NCI-H510A (cell line): ENCODE measurements at places on chromosomes 12 and 14.

DNA sequence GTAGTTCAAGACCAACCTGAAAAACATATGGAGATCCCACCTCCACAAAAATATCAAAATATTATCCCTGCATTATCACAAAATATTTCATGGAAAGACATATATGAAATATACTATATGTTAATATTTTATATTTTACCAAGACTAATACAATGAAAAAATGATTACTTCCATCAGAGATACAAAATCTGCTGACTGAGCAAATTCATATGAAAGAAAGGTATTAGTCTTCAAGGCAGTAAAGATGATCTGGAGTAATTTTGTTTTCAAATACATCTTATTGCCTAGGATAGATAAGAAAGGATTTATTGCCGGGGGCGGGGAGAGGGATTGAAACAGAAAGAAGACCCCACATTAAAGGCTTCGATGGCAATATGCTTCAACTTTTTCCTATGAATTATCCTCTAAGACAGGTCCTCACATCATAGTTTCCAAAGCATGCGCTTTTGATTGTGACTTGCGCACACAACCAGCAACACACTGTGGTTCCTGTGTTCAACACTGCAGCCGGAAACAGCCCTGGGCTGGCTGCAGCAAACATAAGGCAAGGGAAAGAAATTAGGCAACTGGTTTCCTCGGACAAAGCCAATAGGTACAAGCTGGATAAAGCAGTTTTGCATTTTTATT lies 83.2 kb downstream of the SPPL3 start:
- no peak for DNase-seq

- no peak for DNase-seq
Measured at GRCh38 chr12:17381211-17381610, 708.8 kb downstream of the RERGL start.

DNA sequence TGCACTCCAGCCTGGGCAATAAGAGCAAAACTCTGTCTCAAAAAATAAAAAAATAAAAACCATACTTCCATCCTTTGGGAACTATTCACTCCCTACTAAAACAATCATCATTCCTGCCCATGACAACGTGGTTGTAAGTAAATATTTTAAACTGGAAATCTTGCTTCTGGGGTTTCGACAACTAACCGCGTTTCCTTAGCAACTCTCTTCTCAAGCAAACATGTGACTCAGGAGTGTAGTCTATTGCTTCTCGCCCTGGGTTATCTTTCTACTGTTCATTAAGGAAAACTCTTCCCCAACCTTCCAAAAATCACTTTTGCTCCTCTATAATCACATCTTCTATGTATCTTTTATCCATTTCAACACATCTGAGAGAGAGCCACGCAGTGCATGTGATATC lies 21.8 kb downstream of the APPL2 start:
- no peak for DNase-seq

- DNase-seq: no peak
Measured at GRCh38 chr12:129409281-129409680, 494.5 kb downstream of the TMEM132D start.

GRCh38 chr12:49763006-49763591 lies 21.7 kb downstream of the TMBIM6 start:
- DNase-seq: peak; percentile 25

GRCh38 chr12:95600567-95600966 lies 49.3 kb upstream of the USP44 start:
- no peak for DNase-seq

GRCh38 chr12:4112290-4112689 lies 161.3 kb upstream of the CCND2 start:
- DNase-seq: no peak

DNA sequence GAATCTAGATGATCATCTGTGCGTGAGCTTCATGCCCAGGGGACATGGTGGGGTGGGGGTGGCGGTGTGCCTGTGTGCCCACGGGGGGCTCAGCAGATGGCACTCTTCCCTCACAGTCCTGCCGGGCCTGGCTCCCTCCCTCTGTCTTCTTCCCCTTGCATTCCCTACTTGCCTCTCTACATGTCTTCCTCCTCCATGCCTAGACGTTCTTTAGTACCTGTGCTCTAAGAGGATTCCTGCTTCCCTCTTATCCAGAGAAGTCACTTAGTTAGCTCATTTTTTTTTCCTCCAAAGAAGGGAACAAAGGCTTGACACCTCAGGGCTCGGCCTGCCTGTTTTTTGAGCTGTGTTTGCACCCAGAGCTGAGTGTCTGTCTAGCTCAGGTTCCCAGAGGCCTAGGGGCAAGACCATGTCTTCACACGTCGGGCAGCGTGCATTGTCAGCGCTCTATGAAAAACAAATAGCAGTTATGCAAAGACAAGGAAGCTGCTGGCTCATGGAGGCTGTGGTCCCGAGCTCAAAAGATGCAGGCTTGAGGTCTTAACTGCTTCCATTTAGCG lies 48.8 kb downstream of the NINJ2 start:
- DNase-seq: no peak

DNA sequence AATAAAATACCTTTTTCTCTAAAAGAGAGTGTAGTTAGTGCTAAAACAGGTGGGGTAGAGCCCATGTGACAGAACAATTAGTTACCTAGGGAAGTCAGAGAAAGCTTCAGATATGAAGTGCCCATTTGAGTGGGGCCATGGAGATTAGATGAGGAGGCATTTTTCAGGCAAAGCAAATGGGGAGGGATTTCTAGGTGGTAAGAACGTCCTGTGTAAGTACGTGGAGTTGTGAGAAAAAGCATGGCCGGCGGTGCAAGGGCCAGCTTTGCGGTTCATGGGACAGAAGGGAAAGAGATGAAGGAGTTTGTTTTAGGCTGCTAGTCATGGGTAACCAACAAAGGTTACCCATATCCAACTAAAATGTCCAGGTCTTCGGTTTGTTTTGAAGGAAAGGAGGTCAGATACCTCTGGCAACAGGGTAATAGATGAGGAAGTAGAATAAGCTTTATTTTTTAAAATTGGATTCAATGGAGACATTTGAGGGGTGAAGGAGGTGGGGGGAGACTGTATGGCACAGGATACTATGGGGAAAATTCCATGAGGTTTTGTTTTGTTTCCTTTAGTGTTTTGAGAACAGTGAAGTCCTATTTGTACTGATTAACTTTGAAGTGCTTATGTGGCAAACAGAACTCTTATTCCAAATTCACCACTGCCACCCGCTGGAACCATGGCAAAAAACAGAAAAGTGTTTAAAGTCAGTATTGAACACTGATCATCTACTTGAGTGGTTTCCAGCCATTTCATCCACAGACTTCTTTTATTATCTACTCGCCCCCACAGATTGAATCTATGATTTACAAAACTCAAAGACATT lies 10.0 kb upstream of the SNRPF start:
- DNase-seq: no peak

DNA sequence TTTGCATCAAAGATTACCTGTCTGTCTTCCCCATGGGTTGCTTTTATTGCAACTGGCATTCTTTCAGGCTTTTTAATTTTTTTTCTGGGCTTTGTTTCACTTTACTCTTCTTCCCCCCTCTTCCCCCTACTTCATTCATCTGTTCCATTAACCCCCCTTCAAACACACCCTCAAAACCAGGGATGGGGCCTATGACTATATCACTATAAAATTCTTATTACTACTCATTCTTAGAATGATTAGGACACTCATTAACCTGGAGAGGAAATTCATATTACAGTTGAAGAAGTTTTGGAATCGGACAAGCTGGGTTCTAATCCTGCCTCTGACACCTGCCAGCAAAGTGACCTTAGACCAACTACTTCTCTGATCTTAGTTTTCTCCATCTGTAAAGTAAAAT lies 24.8 kb upstream of the MDM1 start:
- DNase-seq: no peak

- DNase-seq: no peak
Measured at GRCh38 chr14:25349269-25349668, 299.3 kb upstream of the STXBP6 start.
